ENCODE measurements at places on chromosomes 2 and 18.

DNA sequence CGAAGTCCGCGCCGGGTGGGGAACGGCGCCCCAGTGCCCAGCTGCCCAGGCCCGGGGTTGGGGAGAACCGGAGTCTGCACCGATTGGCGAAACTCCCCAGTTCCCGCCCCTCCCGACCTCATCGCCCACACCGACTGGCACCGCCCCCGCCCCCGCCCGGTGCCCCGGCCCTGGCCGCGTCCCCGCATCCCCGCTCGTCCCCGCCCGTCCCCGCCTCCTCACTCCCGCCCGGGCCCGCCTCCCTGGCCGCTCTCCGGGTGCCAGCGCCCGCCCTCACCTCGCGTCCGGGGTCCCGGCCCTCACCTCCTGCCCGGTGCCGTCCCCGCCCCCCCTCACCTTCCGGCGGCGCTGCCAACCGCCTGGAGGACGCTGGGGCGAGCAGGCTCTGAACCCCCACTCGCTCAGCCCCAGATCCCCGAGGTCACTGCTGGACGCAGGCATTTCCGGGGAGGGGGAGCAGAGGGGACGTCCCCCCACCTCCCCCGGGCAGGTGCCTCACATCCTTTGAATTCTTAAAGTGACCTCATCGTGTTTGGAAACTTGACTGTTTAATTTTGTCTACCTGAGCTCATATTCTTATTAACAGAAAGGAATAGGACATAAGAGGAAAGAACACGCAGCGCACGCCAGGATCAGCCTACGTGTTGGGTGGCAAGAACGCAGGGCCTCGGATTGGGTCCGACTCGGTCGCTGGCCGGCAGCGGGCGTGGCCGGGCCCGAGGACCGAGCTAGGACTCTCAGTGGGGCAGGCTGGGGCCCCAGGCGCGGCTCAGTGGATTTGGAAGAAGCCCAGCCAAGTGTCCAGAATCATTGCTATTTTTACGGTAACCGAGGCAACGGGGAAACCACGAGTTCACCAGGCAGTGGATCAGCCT, at the start of gene FAM110C:
FAM110C (minus strand) TSS at position 35 of the 875 bp plus-strand sequence. CDS start 120 bp downstream, outside the sequence.
- DNase-seq: peak; percentile 70

DNA sequence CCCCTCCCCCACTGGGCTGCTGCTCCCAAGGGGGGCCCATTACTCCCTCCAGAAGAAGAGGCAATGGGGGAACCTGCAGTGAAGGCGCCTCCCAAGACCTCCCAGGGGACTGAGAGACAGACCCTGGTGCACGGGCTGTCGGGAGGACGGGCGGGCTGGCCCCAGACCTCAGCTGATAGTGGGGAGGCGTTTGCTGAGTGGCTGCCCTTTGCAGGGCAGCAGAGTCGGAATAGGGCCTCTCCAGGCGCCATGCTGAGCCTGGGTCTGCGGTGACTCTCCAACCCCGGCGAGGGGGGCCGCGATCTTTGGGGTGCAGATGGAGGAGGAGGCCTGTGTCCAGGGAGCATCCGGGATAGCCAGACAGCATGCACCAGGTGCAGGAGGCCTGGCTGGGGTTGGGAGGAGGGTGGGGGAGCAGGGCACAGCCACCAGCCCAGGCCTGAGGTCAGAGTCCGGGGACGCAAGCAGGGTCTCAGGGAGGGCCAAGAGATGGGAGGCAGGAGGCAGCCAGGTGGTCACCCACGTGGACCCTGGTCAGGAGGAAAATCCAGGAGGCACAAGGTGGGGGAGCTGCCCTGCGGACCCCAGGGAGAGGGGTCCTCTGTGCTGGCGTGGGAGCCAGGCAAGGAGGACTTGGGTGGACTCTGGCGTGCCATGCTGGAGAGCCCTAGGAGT, 11.0 kb downstream of the CROCC2 start:
- DNase-seq: no peak

DNA sequence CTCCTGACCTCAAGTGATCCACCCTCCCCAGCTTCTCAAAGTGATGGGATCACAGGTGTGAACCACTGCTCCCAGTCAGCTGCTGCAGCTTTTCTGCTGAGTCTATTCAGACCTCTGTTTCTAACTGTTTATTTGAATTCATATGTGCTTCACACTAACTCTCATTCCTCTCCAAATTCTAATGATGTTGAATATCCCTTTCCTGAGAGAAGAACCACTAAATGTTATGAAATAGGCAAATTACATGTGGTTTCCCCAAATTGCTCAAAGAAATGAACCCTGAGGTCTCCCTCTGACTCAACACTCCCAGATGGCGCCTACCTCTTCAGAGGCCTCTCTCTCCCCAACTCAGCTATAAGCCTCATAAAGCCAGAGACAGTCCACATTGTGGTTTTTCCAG, 98.6 kb downstream of the IRS1 start:
- no peak for DNase-seq

DNA sequence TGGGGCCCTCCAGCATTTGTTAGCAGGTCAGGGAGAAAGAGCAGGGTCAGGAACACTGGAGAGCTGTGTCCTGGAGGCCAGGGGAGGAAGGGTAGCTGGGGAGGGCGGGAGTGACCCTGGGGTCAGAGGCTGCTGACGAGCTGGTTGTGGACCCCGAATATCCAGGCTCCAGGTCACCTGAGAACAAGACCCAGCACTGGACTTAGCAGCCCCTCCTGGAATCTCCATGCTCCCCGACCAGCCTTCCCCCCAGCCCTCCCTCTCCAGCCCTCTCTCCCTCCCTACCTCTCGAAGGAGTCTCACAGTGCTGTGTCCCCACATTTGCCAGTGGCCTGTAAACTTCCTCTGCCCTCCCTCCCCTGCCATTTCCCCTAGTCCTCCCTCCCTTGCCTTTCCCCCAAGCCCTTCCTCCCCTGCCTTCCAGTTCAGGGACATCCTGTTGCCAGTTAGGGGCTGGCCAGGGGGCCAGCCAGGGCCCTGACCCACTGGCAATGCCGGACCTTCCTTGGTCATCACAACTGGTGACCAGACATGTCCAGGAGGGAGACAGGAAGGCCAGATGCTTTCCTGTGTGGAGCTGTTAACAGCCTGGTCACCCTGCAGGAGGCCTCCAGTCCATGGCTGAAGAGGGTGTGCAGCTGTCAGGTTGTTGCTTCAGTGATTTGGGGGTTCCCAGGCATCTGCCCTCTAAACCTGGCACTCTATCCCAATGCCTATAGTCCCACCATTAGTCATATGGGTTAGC, 50.0 kb upstream of the FAHD2A start:
- peak; percentile 35 for DNase-seq

- no peak for DNase-seq
Measured at GRCh38 chr2:159290289-159290907, 3.9 kb upstream of the WDSUB1 start.

GRCh38 chr2:7881466-7881865, 800.4 kb upstream of the ID2 start:
- no peak for DNase-seq

- DNase-seq: no peak
Measured at GRCh38 chr18:45340884-45341283, 274.4 kb upstream of the SLC14A2 start.

DNA sequence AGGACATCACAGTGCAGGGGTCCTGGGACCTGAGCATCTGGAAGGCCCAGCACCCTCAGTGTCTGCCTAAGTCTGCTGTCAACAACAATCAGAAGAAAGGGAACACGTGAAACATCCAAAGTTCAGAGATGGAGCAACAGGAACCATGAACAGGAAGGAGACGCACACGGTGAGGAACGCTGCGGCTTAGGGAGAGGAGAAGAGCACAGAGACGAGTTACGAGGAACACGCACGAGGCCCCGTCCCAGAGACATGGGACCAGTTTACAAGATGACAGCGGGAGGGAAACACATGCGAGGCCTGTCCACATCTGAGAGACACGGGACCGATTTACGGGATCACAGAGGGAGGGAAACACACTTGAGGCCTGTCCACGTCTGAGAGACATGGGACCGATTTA, 2.9 kb upstream of the KCNG2 start:
- DNase-seq: no peak

- DNase-seq: no peak
Measured at GRCh38 chr2:112520234-112520783, 22.0 kb upstream of the POLR1B start.

DNA sequence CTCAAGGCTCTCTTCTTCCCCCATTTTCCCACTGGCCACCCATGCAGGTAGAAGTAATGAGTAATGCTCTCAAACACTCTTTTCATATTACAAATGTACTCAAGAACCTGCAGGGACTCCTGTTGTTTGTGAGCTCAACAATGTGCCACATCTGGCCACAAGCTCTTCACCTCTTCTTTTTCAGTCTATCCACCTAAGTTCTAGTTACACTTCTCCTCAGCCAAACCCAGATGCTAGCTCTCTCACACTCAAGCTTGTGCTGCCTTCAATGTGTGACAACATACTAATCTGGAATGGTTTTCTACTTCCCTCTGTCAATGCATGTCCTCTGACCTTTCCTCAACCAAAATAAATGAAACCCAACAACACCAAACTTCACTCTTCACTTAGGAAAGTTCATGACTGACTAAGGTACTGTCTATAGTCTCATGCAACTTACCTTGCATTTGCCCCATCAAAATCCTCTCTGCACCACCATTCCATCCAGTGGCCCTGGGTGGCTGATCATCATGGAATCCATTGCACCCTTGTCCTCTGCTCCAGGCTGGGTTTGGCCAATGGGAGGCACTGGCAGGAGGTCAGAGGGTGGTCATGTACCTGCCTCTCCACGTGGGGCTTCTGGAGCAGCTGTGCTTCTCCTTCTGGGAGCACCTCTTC, 5.3 kb upstream of the IL18R1 start:
- DNase-seq: no peak

DNA sequence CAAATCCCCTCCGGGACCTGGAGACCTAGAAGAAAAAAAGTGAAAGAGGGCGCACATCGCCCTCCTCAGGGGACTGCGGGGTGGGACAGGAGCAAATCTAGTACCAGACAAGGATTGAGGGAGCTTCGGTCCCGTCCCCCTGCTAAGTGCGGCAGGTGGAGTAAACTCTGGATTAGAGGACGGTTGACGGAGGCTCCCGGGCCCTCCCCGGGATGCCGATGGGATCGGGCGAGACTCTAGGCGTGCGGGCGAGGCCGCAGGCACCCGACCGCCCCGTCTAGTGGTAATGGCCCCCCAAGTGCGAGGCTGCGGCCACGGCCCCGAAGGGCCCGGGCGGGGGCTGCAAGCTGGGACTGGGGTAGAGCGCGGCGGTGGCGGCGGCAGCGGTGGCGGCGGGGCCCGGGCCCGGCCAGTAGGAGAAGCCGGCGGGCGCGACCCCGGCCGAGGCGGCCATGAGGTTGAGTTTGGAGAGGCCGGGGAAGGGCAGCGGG, 3.5 kb downstream of the FEV start:
- peak; percentile 66 for DNase-seq

- no peak for DNase-seq
Measured at GRCh38 chr2:206837775-206838174, 72.4 kb downstream of the FASTKD2 start.

DNA sequence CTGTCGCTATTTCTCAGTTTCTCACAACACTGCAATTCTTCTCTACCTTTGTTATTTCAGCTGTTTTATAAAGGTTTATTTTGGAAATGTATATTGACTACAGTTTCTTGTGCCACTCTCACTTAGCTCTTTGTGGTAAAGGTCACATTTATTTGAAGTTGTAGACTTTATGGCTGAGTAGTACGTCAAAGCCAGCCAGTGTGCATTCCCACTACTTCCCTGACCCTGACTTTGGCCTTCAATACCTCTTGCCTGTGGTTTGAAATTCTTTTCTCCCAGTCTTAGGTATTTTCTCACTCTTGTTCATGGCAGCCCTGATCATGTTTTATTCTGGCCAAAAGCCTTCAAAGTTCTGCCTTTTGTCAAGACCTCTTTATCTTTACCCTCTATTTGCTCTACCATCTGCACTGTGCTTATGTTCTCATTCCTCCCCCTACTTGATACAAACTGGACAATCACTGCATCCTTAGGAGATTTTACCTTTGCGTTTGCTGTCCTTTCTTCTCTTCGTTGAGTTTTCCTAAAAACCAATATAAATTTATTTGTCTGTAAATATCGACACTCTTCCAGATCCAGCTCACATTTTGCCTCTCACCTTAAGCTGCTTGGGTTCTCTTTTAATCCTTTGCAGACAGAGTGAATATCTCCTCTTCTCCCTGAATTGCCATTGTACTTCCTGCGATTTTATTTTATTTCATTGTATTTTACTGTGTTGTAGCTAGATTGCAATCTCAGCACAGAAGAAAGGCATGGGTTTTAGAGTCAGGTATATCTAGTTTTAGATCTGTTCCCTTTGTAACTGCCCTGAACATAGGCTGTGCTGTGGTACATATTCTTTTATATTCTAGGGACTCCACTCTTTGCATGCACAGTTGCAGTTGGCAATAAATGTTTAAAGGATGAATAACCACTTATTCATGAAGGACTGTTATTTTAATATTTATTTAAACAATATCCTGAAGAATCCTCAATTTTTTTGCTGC, 31.2 kb downstream of the GULP1 start:
- no peak for DNase-seq

DNA sequence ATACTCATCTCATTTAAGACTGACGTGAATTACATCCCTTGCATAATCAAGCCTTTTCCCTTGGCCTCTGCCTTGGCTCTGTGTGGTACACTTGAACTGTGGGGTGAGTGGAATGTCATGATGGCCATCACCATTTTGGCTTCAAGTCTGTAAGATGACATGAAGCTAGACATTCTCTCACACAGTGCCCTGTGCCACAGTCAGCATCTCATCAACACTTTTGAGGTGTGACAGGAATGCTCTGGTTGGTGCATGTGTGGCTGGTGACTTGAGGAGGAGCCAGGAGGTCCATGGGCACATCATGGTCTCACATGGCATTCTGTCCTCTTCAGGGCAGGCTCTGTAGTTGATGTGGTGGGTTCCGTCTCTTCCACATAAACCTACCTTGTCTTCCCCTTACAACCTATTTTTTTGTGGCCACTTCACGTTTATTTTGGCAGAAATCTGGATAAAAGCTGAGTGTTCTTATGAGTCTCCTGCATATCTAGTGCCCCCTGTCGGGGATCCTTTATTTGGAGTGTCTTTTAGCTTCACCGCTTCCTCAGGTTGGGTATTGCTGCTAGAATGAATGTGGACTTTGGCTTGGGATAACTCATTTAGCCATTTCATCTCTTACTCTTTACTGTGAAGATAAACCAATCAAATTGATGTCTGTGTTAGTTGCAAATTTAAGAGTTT, 28.1 kb downstream of the MAP4K4 start:
- no peak for DNase-seq

- DNase-seq: no peak
Measured at GRCh38 chr18:61286867-61287266, 46.4 kb upstream of the CDH20 start.

GRCh38 chr18:52000435-52000834, 339.6 kb upstream of the DCC start:
- no peak for DNase-seq
